ENCODE measurements at places on chromosomes 4 and X.

DNA sequence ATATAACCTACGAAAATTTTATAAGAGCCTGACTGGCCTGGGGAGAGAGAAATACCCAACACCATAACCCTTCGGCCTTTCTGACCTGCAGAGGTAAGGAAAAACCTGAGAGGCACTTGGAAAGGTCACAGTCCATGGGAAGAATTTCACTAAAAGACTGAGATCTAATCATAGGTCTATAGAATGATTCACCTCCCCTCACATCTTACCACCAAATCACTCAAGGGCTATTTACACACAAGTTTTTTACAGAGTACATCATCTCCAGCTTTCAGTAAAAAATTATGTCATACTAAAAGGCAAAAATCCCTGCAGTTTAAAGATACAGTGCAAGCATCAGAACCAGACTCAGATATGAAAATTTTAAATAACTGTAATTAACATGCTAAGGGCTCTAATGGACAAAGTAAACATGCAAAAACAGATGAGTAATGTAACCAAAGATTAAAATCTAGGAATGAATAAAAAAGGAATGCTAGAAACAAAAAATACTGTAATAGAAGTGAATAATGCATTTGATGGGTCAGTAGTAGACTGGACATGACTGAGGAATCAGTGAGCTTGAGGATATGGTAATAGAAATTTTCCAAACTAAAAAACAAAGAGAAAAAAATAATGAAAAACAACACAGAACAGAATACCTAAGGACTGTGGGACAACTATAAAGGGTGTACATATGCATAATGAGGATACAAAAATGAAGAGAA, 32.1 kb upstream of the SLC16A2 start:
- DNase-seq, result no peak

DNA sequence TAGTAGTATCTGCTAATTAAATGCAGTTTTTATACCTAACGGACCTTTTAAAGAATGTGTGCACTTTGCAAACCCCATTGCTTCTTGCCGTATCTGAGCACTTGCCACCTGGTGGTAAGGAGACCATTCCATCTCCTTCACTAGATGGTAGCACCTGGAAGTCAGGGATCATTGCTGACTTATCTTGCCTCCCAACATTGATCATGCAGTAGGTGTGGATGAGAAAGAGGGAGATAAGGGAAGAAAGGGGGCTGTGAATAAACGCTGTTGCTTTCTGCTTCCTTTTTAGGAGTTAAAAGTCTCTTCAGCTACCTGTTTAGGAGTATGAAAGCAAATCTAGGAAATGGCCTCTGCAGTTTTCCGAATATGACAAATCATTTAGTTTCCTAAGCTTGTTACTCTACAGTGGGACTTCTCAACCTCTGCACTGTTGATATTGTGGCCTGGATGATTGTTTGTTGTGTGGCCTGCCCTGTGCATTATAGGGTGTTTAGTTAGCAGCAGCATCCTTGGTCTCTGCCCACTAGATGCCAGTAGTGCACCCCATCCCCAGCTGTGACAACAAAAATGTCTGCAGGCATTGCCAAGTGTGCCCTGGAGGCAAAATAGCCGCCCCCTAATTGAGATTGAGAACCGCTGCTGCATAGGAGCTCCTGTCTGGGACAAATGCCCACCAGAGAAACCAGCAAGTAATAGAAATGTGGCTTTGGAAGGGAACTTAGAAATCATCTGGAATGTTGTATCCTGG, 38.8 kb downstream of the GAB1 start:
- peak; percentile 72 for DNase-seq

DNA sequence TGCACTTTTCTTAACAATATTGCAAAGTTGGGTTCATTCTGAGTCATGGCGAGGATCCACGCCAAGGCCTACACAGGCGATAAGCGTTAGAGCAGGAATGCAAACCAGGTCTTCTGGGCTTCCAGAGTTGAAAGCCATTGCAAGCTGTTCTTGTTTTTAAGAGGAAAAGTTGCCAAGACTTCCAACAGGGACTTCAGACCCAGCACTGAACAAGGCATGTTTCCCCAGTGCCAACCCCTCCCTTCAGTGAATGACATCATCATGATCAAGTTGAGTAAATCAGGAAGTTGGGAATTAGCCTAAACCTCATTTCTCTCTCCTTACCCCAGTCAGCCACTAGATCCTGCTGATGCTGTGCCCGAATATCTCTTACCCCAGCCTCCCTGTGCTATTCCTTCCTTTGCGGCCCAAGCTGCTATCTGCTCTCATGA, 355.1 kb downstream of the HS3ST1 start:
- no peak for DNase-seq

GRCh38 chr4:81404294-81404693, 67.4 kb downstream of the RASGEF1B start:
- DNase-seq, result no peak

DNA sequence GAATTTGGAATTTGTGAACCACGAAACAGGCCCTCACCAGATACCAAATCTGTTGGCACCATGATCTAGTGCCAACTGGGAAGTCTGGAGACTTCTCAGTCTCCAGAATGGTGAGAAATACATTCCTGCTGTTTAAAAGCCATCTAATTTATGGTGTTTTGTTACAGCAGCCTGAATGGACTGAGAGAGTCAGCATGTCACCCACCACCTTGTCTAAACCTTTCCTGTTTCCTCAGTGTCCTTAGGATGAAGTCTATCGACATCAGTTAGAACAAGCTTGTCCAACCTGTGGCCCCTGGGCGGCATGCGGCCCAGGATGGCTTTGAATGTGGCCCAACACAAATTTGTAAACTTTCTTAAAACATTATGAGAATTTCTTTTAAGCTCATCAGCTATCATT, 42.1 kb downstream of the FREM3 start:
- no peak for DNase-seq

- DNase-seq, result no peak
These were observed 2002.5 kb upstream of the TENM3 start for GRCh38 chr4:180240670-180241069.

- DNase-seq, result no peak
These were observed 60.5 kb upstream of the ADAMTS3 start for GRCh38 chr4:72629540-72629939.

DNA sequence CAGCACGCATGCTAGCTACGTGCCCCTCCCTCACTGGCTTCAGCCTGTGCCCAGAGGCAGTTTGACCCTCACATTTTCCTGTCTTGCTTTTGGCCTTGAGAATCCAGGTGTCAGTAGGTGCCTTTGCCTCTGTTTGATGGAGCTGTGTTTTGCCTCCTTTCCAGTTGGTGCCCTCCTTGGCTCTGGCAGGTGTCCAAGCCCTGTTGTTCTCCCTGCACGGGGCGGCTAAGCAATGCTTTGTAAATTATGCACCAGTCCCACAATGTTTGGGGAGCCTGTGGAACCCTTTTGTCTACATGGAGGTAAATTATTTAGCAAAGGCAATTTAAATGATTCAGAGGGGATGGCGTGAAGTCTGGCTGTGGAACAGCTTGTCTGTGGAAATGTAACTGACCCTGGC, 202.9 kb upstream of the BOD1L1 start:
- DNase-seq, result no peak

DNA sequence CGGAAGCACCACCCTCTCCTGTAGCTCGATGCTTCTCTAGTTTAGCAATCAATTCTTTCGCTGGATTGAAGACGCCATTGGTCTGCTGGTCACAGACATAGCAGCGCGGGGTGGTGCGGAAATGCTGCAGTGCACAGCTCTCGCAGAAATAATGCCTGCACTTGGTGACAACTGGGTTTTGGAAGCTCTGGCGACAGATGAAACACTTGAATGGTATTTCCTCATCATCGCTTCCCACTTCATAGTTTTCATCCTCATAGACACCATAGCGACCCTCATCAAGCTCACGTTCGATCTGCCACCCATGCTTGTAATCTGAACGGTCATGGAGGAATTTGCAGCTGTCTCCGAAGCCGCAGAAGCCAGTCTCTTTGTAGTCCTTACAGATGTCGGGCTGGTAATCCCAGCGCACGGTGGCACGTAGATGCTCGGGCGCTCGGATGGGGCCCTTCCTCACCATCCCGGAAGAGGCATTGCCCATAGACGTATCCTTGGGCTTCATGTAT, 854 bp downstream of the RNF113A start:
- no peak for DNase-seq

DNA sequence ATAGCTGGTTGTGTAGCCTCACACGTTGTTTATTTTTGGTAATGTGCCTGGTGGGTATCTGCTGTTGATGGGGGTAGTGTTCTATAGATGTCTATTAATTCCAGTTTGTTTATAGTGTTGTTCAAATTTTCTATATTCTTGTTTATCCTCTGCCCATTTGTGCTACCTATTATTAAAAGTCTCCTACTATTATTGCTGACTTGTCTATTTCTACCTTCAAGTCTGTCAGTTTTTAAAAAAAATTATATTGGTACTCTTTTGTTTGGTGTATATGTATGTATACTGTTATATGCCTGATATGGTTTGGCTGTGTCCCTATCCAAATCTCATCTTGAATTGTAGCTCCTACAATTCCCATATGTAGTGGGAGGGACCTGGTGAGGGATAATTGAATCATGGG, 578.6 kb downstream of the PCDH7 start:
- no peak for DNase-seq

DNA sequence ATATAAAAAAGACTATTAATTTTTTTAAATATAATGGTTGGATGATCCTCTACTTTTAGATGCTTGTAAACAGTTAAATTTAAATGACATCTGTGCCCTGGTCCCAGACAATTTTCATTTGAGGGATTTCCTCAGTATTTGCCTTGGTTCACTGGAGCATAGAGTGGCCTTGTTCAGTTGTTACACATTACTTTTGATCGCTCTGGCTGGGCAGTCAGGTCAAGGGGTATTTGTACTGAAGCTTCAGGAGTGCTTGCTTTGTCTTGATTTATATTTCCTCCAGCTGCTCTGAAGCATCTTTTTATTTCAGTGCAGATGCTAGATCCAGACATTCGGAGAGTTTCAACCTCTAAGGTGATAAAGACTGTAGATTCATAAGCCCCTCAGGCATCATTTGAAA, 50.0 kb downstream of the COMMD8 start:
- DNase-seq, result no peak

DNA sequence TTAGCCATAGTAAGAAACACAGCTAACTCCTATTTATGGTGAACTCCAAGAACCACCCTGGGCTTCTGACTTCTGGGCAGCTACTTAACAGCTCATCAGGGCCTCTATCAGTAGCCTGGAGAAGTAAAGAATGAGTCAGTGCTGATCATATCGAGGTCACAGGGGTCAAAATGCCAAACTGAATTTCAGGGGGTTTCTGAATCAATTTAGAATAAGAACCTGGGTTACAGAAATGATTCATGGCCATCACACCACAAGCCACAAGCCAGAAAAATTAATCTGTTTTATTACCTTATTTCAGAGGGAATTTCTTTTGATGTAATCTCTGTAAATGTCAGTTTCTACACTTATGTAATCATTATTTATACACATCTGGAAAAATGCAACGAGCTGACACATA, 64.4 kb downstream of the CHST7 start:
- no peak for DNase-seq

- DNase-seq, result no peak
These were observed 10.5 kb downstream of the PTTG2 start for GRCh38 chr4:37970702-37971101.

Measured in C1 segment of cervical spinal cord (tissue), 14 donors.